ENCODE measurements at places on chromosomes 12 and 14.

DNA sequence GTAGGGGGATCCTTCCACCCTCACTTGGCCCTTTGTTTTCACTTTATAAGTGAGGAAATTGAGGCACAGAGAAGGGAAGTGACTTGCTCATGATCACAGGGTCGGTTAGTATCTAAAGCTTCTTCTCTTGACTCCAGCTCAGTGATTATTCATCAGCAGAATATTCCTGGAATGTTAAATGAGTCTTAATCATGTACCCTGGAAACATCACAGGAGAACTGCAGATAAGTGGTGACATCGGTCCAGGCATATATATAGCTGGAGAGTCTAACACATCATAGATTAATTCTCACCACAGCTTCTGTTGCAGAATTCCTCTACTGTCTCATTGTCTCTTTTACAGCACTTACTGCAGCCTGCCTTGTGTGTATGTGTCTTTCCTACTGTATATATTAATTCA is 69.9 kb downstream of the PAH start:
- no peak for DNase-seq

- DNase-seq, result no peak
Observed at GRCh38 chr12:7395950-7396349, 48.0 kb downstream of the CD163L1 start.

DNA sequence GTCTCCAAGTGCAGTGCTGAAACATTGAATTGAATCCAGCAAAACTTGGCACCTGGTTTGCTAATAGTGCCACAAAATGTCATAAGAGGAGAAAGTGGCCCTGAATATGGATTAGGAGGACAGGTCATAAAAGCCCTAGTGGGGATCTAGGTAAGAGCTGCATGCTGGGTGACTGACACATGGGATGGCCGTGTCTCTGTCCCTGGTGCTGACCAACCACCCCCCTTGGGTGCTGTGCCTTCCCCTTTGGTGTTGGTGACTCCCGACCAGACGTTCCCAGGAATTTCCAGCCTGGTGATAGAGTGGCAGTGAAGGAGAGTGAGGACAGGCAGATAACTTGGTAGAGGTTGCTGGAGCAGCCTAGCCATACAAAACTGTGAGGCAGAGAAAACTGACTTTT is 142.8 kb downstream of the VRK1 start:
- DNase-seq, result peak; percentile 46

DNA sequence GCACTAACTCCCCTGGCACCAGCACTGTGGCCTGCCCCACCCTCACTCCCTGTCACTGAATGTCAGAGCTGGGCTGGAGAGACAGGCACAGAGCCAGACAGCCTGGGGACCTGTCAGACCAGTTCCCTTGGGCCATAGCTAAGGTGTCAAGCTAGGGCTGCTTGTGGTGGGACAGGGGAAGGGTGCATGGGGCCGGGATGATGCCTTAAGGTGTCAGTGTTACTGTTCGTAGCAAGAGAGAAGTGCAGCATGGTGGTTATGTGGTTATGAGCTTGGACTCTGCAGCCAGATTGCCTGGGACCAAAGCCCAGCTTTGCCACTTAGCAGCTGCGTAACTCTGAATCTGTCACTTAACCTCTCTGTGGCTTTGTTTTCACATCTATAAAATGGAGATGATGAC is 3.8 kb downstream of the RAPGEF3 start:
- DNase-seq, result no peak

- DNase-seq, result no peak
Observed at GRCh38 chr14:48792376-48793024, 793.7 kb downstream of the RPS29 start.

DNA sequence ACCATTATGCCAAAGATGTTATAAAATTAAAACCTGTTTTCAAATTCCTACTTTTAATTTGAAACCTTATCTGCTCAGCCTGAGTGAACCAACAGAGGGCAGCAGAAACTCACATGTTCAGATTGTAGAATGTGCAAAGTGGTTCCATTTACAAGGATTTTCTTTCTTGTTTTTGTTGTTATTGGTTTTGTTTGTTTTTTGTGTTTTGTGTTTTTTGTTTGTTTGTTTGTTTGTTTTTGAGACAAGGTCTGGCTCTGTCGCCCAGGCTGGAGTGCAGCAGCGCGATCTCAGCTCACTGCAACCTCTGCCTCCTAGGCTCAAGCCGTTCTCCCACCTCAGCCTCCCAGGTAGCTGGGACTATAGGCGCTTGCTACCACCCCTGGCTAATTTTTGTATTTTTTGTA is 22.8 kb upstream of the GARIN2 start:
- DNase-seq, result no peak

DNA sequence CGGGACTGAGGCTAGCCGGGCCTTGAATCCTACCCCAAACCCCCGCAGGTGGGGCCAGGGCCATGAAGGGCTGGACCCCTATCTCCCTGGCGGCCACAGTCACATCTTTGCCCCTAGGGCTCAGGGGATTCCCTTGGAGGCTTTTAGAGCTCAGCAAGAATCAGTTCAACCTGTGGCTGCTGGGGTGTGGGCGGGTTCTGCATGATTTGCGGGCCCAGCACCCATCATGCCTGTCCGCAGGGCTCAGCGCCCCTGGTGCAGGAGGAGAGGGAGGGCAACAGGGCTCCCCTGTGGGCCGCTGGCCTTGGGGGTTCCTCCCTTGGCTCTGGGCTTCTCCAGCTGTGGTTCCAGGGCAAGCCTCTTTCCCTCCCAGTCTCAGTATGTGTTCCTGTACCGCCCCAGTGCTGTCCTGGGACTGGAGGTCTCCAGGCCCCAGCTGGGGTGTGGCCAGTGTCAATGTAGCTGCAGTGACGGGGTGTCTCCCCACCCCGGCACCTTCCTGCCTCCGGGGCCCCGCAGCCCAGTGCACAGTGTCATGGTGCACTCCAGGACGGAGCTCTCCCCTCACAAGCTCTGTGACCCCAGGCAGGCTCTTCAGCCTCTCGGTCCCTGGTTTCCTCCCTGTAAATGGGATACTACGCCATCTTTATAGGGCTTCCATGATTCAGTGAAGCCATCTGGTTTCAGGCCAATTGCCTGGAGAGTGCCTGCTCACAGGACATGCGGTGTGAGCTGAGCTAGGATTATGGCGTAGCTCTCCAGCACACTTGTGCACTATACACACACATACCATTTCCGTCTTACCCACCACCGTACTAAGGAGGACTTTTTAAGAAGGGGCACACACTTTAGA is 9.9 kb upstream of the LBHD2 start:
- DNase-seq, result no peak

- DNase-seq, result no peak
Observed at GRCh38 chr12:94240171-94240570, 91.8 kb downstream of the PLXNC1 start.

GRCh38 chr12:64745980-64746379 is 13.2 kb downstream of the GNS start:
- DNase-seq, result no peak

DNA sequence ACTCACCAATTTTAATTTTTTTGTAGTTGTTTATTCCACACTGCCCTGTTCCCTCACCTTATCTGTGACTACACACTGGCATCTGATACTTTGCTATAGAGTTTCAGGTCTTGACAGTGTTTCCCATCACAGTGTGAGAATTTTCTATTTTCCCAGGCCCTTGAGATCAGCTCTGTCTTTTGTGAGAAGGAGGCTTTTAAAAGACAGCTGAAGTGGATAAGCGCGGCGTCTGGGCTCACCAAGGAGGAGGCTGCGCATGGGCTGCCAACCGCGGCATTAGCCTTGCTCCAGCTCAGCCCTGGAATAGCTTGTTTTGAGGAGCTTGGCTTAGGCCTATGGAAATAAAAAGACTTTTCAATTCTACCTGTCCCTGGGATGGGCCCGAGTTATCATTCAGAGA is 181.3 kb downstream of the RMST start:
- no peak for DNase-seq

- DNase-seq, result peak; percentile 37
Observed at GRCh38 chr12:89351489-89352241, 636 bp downstream of the DUSP6 start.

GRCh38 chr14:103519837-103520212 is 2.8 kb downstream of the CKB start:
- no peak for DNase-seq

DNA sequence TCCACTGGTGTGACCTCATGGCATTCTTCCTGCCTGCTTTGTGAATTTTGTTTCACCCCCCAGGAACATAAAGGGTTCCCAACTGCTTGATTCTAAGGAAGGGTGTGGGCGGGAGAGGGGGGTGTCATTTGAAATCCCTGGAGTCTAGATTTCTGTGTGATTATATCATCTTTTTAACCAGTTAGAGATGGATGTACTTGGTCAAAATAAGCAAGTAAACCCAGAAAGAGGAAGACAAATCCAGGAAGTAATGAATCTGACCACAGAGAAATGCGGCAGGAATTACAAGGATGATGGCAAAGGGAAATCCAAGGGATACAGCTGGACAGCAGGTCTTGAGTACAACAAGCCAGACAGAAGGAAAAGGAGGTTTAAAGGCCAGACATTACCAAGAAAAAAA is 38.9 kb downstream of the DMAC2L start:
- DNase-seq, result no peak

DNA sequence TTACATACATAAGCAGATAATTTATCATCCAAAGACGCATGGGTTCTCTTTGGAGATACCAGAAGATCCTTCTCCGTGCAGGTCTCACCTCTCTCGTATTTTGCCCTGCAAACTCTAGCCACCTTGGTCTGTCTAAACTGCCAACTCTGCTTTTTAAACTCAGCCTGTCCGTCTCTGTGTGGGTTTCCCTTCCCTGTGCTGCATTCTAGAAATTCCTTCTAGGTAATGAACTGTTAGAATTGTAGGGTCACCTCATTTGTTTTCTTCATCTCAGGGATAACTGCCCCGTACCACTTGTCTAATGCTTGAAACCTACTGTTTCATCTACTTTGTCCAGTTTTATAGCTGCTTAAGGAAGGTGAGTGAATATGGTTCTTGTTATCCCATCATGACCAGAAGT is 45.4 kb upstream of the CCDC196 start:
- no peak for DNase-seq

- DNase-seq, result no peak
Observed at GRCh38 chr12:80100591-80100990, 1.3 kb downstream of the OTOGL start.

GRCh38 chr14:89625731-89626232 is 208.7 kb upstream of the FOXN3 start:
- DNase-seq, result no peak

GRCh38 chr14:54175298-54175942 is 218.8 kb upstream of the BMP4 start:
- DNase-seq, result peak; percentile 66

- peak; percentile 3 for DNase-seq
Observed at GRCh38 chr12:129911428-129912049, 7.7 kb upstream of the TMEM132D start.

- DNase-seq, result no peak
Observed at GRCh38 chr12:105677672-105678071, 347.2 kb downstream of the C12orf75 start.

DNA sequence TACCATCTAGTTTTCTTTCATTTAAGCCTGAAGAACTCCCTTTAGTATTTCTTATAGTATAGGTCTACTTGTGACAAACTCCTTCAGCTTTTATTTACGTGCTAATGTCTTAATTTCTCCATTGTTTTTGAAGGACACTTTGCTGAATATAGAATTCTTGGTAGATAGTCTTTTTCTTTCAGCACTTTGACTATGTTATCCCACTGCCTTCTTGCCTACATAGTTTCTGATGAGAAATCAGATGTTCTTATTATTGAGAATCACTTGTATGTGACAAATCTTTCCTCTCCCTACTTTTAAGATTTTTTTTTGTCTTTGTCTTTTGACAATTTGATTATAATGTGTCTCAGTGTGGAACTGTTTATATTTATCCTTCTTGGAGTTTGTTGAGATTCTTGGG is 5.1 kb upstream of the MIS18BP1 start:
- no peak for DNase-seq
